ELF-1 (cell line): ENCODE measurements at places on chromosomes 5 and 9.

DNA sequence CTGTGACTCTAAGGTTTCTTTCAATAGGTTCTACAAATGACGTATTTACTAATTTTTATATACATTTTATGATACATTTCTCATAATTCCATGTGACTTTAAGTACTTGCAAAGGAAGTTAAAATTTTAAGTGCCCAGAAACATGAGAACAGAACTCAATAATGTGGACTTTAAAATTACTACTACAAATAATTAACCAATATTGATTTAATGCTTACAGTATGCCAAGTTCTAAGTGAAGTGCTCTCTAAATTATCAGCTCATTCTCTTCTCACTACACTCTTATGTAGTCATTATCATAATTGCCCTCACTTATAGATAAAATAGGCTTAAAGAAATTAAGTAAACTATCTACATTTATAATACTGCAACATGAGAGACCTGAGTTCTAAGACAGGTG is 1690.7 kb upstream of the CDH9 start:
- DNase-seq = no peak

GRCh38 chr9:100880284-100880683 is 148.2 kb upstream of the PLPPR1 start:
- DNase-seq = no peak

- DNase-seq = peak; percentile 92
Observed at GRCh38 chr5:56123531-56124243, 109.4 kb downstream of the ANKRD55 start.

- no peak for DNase-seq
Observed at GRCh38 chr5:158914008-158915000, 185.4 kb downstream of the EBF1 start.

- DNase-seq = no peak
Observed at GRCh38 chr9:37017546-37017945, 16.5 kb downstream of the PAX5 start.

GRCh38 chr5:24621792-24622191 is 23.0 kb downstream of the CDH10 start:
- DNase-seq = no peak

- no peak for DNase-seq
Observed at GRCh38 chr5:168879929-168880328, 300.8 kb upstream of the PANK3 start.

DNA sequence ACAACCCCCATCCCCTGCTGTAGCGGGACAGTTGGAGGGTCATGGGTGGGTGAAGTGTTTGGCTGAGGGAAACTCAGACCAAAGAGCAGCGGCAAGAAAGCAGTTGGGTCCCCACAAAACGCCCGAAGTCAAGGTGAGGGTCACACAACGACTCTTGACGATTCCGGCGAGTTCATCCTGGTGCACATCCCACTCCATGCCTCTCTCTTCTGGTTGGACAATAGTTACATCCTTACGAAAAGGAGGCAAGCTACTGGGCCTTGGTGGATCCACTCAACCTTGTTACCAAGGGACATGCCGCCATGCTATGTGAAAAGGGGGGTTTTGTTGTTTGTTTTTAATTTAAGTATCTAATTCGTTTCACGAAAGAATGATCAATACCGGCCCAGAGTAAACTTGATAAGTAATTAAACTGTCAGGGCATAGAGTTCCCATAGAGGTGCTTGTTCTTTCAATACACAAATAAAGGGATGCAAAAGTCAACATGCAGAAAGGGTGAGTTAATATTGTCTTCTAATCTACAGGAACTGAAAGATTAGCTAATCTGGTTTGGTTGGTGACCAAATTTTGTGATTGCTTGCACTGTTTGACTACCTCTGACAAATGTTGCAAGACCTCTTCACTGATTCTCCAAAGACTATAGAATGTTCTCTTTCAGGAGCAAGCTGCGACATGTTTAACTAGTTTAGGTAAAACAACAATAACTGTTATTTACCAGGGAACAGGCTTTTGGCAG is 732 bp upstream of the SMIM15 start:
- DNase-seq = no peak

GRCh38 chr5:602466-603035 is 9.6 kb upstream of the CEP72 start:
- no peak for DNase-seq

DNA sequence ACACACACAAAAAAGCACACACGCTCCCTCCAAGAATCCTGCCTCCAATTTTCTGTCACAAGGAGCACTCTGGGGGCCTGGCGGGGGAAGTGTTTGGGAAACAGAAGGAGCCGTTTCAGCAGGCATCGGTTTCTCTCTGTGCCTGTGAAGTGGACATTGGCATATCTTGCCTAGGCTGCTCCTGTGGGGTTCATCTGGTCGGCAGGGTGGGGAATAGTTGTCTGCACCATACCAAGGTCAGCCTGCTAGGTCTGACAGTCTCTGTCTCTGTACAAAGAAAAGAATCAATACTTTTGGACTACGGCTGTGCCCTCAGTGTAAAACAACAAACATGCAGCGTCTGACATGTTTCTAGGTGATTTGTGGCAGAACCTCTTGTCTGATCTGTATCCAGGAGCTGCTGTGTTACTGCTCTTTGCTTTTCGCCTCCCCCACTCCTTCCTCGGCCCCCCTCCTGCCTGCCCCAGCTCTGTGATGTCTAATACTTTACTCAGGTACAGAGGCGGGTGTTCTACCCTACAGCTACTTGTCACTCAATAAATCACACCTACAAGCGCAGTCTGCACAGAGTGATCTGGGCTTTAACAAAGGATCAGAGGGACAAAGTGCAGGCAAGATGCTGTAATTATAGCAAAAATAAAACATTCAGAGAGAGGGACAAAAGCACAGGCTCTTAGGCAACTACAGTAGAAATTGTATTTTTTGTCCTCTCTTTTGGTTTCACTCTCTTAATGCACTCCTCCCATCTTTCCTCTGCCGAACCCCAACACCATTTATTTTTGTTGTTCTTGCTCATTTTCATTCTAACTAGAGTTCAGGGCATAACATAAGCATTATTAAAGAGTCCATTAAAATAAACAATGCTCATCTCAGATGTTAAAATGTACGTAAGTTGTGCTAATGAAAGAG is 216.7 kb downstream of the BNC2 start:
- DNase-seq = peak; percentile 49

DNA sequence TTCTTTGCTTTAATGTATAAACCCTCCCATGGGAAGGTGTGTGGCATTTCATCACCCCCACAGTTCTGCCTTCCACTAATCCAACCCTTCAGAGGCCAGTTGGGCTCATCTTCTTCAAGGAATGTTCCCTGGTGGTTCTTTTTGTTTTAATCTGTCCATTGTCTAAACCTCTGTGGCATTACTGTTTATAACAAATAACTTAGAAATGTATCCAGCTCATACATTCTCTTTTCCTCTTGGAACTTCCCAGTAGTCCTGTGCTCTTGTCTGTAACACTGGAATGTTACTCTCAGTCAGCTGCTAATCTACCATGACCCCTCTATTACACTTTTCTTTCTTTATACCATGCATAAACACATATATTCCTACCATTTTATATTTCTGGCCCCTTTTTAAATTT is 213.5 kb upstream of the TARS1 start:
- no peak for DNase-seq

GRCh38 chr5:132101385-132101880 is 27.8 kb downstream of the CSF2 start:
- no peak for DNase-seq

GRCh38 chr9:38621434-38622287 is 1.3 kb upstream of the ANKRD18A start:
- peak; percentile 61 for DNase-seq

DNA sequence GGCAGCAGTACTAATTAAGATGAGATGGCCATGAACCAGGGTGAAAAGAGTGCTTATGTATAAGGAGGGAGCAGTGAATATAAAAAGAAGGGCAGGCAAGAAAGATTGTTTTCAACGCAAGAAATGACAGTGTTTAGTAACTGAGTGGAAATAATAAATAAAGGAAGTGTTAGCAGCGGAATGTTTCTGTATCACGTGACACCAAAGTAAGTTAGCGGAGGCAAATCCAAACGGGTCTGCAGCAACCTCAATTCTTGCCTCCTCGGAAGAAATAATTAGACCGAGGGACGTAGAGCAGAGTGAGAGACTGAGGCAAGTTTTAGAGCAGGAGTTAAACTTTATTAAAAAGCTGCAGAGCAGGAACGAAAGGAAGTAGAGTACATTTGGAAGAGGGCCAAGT is 15.4 kb upstream of the GAS1 start:
- no peak for DNase-seq

DNA sequence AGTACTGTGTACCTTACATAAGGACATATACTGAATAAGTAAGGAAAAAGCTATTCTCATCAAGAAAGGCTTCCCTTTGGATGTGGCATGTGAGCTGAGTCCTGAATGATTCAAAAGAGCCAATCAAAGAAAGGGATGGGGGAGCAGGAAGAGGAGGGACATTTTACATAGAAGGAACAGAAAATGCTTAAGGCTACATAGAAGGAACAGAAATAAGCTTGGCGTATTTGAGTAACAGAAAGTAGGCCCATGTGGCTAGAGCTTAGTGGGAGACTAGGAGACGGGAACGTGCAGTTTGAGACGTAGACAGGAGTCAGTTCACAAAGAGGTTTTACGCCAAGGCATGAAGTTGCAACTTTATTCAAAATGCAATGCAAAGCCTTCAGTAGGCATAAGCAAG is 126.3 kb downstream of the CEMIP2 start:
- DNase-seq = no peak

- no peak for DNase-seq
Observed at GRCh38 chr9:113464286-113464660, 746 bp downstream of the RGS3 start.

- no peak for DNase-seq
Observed at GRCh38 chr9:4861145-4861544, 68.4 kb downstream of the RCL1 start.

- DNase-seq = no peak
Observed at GRCh38 chr5:115470921-115471320, 73.7 kb downstream of the FEM1C start.

GRCh38 chr9:96617439-96618185 is 2.0 kb downstream of the CDC14B start:
- DNase-seq = peak; percentile 45

DNA sequence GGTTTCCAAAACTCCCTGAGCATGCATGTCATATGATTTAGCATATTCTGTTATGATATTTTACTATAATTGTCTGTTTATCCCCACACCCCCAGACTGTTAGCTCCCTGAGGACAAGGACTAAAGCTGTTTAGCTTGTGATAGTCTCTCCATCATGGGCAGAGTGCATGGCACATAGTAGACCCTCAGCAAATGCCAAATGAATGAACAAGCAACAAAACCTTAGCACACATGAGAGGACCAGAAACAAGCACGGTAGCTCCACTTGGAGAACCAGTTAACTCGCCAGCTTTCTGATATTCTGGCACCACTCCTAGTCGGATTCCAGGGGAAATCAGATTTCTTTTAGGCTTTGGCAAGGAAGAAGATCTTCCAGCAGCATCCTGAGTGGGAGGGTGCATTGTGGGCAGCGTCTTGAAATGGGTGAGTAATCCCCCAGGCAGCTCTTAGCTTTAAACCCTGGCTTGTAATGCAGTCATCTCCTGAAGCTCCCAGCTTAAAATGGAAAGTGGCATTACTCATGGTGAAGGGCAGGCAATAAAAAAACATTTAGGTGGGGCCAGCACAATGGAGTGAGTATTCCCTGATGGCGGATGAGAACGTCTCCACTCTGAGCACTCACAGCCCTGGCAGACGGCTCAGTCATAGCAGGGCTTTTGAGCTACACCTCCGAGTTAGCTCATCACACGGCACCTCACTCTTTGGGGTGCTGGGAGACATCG is 41.1 kb downstream of the FGF1 start:
- DNase-seq = peak; percentile 52

GRCh38 chr9:96209407-96210271 is 92.3 kb downstream of the HSD17B3 start:
- DNase-seq = no peak

- no peak for DNase-seq
Observed at GRCh38 chr5:117295941-117296340, 721.3 kb upstream of the SEMA6A start.

- no peak for DNase-seq
Observed at GRCh38 chr5:130270786-130271185, 366.5 kb downstream of the CHSY3 start.

- no peak for DNase-seq
Observed at GRCh38 chr5:163478126-163478981, 17.9 kb downstream of the HMMR start.

DNA sequence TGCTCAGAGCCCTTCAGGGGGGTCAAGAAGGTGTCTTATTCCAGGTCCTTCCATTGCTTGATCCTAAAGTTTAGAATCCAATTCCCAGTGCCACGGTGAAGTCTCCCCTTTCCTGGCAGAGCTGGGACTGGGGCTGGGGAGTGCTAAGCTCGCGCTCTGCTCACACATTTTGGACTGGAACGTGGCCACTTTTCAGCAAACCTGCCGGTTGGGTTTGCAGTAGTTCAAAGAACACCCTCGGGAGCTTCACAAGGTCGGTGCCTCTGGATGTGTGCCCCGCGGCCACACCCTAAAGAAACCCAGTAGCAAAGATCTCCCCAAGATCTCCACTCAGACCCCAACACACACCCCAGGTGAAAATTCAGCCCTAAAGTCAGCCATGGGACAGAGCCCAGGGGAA is at the start of gene C9orf152:
Gene C9orf152 (minus strand): TSS at position 129 of the 400 bp plus-strand sequence. CDS start 580 bp downstream, outside the sequence.
- no peak for DNase-seq

DNA sequence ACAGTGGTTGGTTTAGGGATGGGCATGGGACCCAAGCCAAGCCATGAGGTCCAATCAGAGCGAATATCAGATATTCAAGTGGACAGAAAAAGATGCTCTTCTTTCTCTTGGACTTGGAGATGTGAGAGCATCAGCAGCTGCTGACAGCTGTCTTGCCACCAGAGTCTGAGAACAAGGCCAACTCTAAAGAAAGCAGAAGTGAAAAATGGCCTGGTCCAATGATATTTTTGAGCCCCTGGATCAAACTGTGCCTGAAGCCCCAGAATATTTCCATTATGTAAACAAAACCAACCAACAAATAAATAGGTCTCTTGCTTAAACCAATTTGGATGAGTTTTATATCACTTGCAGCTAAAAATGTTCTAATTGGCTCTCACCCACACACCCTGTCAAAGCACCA is 30.7 kb upstream of the JADE2 start:
- no peak for DNase-seq

DNA sequence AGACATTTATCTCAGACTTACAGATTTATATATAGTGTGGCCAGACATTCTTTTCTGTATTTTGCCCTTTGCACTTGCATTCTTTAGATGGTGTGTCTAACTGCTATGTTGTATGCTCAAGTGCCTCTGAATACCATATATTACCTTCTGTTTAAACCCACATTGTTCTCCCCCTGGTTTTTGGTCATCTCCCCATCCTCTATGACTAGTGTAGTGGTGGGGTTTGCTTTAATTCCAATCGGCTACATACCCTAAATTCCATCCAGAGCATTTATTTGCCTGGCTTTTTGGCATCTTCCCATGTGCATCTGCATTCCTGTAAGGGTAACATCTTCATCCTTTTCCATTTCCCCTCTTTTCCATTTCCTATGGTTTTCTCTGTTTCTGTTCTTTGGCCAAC is 271.0 kb upstream of the SLC30A5 start:
- DNase-seq = no peak

- peak; percentile 8 for DNase-seq
Observed at GRCh38 chr9:98222885-98223691, 30.7 kb upstream of the CORO2A start.

DNA sequence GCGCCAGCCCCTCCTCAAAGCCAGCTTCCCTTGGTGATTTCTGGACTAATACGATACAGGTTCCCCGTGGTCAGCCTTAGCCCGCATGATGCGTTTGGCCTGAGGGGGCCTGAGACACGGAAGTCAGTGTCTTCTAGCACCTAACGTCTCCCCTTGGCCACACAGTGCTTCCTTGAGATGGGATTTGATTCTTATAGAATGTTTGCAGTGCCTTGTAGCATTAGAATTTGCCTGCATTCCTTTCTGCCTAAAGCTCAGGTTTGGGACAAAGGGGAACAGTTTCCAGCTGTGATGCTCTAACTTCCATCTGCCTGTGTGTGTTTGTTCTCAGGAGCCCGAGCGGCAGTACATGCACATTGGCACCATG is 34.4 kb downstream of the CFAP90 start:
- no peak for DNase-seq
